ENCODE measurements at places on chromosomes 6 and 20.

- DNase-seq, result no peak
These were observed 58.0 kb downstream of the ERMARD start for GRCh38 chr6:169809386-169809785.

- no peak for DNase-seq
These were observed 123.9 kb downstream of the INSM1 start for GRCh38 chr20:20491784-20492264.

DNA sequence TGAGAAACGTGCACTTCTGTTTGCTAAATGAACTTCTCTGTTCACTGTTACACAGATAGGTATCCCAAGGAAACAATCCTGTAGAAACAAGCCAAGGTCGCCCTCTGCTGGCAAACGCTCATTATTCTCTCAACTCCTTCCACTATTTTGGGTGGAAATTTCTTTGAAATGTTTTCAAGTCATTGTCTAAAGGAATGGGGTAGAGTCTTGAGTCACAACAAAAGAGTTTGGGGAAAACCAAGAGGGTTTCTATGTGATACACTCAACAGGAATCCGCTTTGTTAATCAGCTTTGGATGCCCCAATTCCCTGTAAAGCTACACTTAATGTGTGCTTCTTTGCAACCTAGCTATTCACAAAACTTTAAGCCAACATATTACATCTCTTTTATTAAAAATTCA, 4.6 kb upstream of the RAE1 start:
- peak; percentile 58 for DNase-seq

DNA sequence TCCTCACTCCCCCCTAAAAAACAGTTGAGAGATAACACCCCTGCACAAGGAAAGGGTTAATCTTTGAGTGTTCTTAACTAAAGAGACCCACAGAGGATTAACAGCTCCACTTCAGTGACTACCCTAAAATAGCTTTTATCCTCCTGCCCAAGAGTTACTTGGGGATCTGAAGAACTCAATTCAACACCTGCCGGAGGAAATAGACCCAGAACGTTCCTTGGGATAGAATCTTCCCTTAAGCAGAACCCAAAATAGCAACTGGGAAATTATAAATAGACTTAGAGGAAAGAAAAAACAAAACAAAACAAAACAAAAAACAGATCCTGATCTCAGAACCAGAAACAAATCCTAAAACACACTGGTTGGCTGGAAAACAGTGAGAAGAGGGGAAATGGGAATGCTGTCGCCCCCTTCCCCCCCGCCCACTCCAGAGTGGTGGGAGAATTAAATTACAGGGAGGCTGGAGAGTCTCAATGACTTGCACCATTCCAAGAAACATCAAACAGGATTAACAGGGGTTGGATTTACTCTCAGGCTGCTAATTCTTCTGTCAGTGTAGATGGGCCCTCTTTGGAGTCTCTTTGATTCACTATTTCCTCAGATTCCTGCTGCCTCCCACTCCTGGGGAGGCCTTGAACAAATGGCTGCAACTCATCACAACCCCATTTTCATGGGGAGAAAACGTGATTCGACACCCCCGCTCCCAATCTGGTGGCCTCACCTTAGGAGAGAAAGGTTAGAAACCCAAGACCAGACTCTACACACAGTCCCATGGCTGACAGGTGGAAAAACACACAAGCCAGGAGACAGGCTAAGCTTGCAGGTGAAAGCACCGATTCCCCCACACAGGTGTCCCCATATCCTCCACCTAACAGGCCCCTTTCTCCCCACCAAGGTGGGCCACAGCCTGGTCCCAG, 1.4 kb downstream of the PLAGL2 start:
- no peak for DNase-seq

DNA sequence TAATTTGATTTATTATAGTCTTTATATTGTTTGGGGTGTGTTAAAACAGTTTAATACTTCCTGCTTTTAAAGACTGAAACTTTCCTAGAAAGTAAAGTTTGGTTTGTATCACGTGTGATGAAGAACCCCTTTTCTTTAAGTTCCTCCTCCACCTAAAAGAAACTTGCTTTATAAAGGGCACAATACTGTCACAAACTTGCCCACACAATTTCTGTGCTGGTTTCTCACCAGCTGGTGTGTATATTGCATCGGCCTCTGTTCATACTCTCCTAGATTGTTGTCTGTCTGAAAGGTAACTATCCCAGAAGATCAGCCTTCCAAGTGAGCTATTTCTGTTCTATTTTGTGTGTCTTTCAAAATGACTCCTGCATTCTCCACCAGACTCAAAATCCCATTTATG, 46.9 kb downstream of the ANKRD6 start:
- no peak for DNase-seq

GRCh38 chr20:14069796-14070195, 74.5 kb downstream of the MACROD2 start:
- no peak for DNase-seq

DNA sequence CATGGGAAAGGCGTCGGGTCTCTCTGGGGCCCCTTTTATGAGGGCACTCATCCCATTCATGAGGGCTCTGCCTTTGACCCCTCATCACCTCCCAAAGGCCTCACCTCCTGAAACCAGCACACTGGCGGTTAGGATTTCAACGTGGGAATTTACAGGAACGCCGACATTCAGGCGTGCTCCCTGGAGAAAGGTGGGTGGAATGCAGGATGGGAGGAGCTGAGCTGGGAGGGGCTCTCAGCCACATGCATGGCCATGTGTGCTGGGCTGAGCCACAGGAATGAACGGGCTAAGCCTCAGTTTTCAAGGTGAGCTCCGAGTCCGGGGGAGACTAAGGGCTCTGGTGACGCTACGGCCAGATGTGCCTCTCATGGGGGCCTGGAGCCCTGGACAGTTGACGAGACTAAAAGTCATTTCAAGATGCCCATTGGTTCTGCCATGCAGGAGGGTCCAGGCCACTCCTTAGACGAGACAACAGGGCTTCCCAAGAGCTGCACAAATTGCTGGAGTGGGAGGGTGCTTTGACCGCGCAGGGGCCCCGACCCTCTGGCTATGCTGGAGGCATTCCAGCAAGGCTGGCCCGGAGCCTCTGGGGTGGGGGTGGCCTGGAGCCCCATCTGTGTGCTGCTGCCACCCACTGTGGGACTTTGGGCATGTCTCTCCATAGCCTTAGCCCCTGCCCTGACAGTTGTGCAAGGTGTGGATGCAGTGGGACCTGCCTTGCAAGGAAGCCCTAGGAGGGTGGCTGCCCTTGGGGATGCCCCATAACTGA, 3.8 kb upstream of the ARFGAP1 start:
- no peak for DNase-seq

DNA sequence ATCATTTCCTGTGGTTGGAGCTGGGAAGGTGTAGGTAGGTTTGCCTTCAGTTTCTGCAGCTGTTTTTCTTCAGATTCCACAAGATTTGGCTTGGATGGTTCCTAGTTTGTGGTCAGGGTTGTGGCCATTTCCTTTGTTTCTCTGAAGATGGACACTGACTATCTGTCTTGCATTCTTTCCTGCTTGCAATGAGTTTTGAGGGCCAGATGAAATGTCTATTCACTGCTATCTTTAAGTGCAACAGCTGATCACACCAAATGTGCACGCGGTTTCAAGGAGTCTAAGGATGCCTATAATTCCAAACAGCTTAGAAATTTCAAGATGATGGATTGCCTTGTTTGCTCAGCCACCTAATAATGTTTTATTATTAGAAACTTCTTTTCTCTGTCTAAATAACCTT, 28.4 kb downstream of the IL20RA start:
- no peak for DNase-seq

DNA sequence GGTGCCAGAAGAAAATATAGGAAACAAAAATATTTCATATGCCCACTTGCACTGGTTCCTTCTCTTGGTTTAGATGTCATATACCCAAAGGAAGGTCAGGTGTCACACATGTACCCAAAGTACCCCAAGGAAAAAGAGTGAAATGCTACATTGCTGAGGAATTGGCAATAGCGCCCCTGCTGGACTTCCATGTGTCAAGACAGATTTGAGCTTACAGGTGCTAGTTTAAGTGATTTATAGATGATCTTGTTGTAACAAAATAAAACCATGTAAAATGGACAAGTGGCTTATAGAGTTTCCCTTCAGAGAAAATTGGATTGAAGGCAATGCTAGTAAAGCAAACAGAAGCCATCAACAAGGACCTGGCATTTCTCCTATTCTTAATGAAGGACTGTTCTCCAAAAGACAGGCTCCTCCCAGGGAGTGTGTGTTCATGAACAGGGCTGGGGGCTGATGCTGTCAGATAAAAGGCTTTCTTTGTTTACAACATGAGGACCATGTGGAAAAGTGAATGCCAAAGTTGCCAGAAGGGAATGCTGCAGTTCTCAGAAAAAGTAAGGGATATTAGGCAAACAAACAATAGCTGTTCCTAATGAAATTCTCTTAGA, 64.3 kb upstream of the PAK5 start:
- DNase-seq, result no peak

DNA sequence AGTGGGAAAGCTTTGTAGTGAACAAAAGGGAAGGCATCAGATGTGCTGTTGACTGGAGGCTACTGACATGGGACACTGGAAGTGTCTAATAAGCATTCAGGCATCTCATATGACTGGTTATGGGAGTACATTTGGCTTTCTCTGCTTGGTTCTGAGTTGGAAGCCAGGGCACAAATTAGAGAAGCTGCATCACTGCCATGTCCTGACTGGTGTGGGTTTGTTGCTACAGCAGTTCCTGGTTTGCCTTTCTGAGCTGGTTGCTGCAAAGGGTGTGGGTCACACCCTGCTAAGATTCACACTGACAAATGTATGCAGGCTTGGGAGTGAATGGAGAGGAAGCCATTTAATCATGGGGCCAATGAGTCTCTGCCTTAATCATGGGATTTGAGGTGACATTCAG, 36.2 kb upstream of the NANP start:
- no peak for DNase-seq

GRCh38 chr6:167497428-167498056, 172.7 kb downstream of the TTLL2 start:
- no peak for DNase-seq

DNA sequence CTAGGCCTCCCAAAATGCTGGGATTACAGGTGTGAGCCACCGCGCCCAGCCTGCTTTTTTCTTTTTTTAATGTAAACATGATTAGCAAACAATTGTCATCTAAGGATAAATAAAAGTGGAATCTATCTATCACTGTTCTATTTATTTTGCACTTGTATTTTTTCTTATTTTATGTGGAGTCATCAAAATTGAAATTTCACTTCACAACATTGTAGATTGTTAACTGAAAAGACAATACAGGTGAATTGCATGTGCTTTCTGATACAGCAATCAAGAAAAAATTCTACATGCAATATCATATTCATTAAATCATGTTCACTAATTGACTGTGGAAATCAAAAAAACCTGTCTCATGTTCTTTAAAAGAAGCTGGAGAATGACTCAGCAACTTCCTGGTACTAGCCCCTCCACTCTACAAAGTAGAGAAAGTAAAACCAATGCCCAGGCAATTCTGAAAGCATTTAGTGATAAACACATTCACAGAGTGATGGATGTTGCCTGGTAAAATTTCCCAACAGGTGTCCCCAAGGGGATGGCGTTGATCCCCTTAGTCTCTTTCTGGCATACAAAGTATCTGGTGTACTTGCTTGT, 10.7 kb upstream of the RFX6 start:
- DNase-seq, result no peak

- DNase-seq, result no peak
These were observed 12.9 kb downstream of the ANKS1A start for GRCh38 chr6:34901930-34902329.

GRCh38 chr6:6386010-6386409, 65.5 kb upstream of the F13A1 start:
- DNase-seq, result no peak

GRCh38 chr6:6332811-6333244, 12.4 kb upstream of the F13A1 start:
- DNase-seq, result no peak

GRCh38 chr6:121826156-121826810, 390.8 kb downstream of the GJA1 start:
- DNase-seq, result peak; percentile 97

DNA sequence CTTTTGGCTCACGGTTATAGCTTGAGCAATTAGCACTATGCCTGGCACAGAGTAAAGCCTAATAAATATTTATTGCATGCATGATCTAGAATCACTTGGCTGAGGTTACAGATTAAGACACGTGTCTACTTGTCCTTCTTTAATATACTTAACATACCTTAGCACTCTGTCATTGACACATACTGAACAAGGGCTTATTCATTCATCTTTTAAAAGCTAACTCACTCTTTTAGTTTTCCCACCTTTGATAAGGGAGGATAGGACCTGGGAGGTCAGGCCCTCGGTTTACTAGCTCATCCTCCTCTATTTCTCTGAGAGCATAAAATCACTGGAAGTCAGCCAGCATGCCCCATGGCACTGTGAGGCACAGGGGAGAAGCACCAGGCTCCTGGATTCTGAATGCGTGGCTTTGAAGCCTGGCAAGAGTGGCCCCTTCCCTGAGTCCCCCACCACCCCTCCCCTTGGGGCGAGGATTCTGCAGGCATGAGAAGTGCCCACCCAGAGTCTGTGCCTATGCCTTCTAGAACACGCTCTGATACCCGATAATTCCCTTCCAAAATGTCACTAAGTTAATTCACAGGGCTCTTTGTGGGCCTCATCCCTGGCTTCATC, 11.2 kb downstream of the ZCCHC3 start:
- no peak for DNase-seq

DNA sequence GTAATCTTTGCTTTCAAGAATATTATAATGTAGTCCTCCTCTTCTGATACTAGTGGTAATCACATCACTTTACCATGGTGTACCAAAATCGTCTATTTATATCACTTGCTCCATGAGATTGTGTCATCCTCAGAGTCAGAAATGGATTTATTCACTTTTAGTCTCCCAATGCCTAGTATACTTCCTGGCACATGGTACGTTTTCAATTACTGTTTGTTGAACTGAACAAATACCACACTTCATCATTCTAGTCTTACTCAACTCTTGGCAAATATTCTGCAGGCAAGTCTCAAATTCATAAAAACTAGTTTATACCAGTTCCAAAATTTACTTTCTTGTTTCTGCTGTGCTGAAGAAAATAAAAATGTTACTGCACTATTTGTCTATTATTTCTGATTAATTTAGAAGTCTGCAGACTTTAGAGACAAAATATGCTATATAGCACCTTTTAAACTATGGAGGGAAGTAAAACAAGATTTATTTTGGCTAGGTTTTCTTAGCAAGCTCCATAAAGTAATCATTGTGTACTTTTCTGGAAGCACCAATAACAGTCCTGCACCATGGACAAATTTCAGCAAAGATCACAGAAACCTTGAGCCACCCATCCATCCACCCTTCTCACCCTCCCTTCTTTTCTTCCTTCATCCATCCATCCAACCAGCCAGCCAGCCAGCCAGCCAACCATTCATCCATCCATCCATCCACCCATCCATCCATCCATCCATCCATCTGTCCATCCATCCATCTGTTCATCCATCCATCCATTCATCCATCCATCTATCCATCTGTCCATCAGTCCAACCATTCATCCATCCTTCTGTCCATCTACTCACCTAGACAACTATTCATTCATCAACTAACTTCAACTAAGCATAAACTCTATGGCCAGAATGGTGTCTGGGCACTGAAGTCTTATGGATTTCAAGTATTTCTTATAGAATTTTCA, 102.1 kb upstream of the STMND1 start:
- DNase-seq, result no peak
